ENCODE measurements at places on chromosomes 3 and 15.

GRCh38 chr15:45790325-45790943 is 155.6 kb downstream of the SQOR start:
- peak; percentile 30 for DNase-seq

DNA sequence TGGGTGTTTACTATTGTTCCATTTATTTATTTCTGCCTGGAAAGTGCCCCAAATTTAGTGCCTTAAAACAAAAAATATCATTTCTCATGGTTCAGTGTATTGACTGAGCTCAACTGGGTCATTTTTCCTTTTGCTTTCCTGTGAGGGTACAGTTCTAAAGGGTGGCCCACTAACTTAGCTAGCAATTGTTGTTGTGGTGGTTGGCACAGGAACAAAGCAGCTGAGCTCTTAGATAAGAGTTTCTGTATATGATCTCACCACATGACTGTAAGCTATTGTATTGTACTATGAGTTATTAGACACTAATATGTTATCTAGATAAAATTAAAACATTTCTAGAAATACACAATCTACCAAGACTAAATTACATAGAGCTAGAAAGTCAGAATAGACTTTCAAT is 1283.7 kb downstream of the OTOL1 start:
- no peak for DNase-seq

DNA sequence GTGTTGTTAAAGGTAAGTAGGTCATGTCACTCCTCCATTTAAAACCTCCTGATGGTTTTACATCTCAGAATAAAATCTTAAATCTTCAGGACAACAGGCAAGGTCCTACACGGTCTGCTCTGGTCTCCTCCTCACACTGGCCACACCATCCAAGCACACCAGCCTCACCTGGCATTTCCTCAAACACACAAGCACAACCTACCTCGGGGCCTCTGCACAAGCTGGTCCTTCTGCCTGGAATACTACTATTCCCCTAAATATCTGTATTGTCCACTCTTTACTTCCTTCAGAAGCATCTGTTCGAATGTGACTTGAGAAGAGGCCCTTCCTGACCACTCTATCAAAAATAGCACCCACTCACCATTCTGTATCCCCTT is 1.8 kb downstream of the GORASP1 start:
- no peak for DNase-seq

DNA sequence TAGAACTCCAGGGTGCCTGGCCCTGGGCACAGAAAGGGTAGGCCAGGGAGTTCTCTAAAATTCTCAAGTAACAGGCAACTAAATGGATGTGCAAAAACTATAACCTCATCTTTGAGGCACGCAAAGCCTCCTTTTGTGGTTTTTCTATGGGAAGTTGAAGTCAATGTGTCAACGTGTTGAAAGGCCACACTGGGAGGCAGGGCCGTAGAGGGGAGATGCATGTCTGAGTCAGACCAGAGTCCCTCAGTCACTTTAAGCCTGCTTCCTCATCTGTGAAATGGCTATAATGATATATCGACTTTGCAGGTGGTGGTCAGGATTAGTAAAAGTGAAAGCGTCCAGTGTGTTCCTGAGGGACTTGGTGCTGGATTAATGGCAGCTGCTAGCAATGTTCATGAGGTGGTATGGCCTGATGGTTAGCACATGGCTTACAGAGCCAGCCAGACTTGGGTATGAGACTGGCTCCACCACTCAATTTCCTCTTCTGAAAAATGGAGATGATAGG is 17.0 kb downstream of the TGM5 start:
- no peak for DNase-seq

DNA sequence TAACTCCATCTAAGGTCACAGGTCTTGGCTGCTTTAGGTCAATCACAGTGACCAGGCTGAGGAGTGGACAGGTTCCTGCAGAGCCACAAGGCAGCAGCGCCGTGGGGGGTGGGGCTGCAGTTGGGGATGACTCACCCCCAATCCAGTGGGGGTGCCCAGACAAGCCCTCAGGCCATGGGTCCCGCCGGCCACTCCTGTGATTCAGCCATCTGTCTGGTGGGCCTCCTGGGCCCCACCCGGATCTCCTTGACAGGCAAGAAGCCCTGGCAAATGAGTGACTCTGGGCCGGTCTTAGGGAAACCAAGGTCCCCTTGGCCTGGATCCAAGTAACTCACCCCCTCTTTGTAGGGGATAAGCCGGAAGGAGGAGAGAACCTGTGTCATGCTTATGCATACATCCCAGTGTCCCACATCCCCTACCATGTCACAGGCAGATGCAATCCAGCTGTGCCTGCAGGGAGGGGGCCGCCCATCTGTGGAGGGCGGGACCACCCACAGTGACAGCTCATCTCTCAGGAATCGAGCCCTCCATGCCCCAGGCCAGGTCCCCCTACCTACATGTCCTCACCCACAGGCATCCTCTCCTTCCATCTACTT is 495 bp upstream of the COL7A1 start:
- DNase-seq = peak; percentile 27

GRCh38 chr15:83698294-83698693 is 44.4 kb downstream of the ADAMTSL3 start:
- no peak for DNase-seq

GRCh38 chr3:113084777-113085176 is 94.0 kb downstream of the GTPBP8 start:
- no peak for DNase-seq

DNA sequence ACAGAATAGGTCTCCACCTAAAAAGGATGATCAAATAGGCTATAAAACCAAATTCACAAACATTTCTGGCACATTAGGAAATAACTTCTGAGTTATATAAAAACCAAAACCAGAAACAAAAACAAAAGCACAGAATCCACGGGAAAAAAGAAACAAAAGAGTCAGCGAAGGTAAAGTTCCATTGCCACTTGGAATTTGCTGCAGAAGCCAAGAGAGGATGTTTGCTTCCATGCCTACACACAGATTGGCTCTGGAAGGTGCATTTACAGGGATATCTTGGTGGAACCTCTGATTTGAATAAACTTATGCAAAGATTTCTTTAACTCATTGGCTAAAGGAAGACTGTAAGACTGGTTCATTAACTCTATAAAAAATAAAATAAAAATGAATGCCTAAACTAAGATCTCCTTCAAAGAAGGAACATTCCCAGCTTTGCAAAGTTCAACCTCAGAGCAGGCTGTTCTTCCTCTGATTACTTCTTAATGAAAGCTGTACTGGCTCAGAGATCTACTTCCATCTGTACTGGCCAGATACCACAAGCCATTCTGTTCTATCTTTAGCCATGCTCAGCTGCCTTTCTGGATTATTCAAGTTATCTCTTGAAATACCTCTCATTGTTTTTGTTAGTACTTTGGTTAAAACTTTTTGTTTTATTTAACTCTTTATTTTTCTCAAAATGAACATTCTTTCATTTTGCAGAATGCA is 537.5 kb upstream of the CCDC54 start:
- no peak for DNase-seq

DNA sequence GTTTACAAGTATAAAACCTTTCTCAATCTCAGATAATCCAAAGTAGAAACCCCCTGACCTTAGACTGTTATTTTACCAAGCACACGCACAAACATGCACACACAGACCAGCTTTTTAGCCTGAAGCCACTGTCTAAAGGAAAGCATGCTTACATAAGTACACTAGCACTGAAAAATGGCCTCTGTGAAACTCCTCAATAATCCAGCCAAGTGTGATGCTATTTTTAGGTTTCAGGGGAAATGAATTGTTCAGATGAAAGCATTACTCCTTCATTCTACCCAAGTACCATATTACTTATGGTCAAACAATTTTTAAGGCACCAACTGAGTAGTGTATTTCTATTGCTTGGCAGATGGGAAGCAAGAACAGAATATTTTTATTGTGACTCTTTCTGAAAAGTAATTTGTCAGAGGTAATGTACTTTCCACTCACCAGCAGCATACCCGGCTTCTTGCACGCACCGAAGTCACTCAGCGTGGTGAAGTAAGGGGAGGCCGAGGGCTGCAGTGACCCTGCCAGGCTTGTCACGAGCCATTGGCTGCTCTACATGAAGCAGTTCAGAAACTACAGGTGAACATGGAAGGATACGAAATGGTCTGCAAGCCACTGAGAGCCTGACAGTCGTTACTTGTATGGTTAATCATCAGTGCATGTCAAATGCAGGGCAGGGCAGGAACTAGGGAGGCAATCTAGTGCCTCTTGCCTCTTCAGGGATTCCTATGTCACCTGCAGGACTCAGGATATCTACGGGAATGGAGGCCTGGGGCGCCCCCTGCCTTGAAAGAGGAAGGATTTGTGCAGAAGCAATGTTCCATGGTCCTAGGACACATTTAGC is 106.7 kb downstream of the GABRB3 start:
- peak; percentile 34 for DNase-seq

DNA sequence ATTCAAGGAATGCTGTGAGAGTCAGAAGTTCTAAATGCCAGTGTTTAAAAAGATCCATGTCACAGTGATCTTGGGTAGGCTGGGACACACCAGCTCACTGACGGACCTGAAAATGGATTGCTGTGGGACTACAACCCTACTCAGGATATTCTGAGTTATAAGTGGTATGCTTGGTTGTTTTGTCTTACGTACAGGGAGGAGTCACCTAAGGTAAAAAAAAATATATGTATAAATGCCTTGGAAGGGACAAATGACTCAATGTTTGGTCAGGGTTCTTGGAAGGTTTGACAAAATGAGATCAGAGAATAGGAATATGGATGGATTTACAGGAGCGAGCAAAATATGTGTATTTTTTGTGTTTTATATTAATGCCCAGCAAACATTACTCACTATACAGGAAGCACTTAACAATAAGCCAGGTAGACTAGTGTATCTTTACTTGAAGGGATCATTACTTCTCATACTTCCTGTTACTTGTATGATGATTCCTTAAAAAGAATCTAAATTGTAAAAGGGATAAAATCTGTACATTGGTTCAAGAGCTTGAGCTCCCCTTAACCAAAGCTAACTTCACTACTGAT is 767.3 kb downstream of the GBE1 start:
- no peak for DNase-seq

DNA sequence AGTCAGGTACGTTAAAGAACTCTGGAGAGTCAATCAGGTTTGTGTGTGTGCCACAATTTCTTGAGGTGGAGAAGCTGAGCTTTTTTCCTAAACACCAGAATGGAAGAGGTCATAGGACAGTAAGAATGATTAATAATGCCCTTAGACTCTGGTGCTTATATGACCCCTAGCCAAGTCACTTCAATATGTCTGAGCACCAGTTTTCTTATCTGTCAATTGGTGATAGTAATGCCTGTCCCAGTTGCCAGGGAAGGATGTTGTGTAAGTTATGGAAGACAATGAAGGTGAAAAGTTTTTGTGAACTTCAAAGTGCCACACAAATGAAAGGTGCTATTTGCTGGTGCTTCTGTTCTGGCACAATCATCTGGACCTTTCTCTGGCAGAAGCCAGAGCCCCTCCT is 22.2 kb upstream of the DLG1 start:
- DNase-seq = no peak

GRCh38 chr3:147735616-147736015 is 326.5 kb downstream of the ZIC1 start:
- no peak for DNase-seq

DNA sequence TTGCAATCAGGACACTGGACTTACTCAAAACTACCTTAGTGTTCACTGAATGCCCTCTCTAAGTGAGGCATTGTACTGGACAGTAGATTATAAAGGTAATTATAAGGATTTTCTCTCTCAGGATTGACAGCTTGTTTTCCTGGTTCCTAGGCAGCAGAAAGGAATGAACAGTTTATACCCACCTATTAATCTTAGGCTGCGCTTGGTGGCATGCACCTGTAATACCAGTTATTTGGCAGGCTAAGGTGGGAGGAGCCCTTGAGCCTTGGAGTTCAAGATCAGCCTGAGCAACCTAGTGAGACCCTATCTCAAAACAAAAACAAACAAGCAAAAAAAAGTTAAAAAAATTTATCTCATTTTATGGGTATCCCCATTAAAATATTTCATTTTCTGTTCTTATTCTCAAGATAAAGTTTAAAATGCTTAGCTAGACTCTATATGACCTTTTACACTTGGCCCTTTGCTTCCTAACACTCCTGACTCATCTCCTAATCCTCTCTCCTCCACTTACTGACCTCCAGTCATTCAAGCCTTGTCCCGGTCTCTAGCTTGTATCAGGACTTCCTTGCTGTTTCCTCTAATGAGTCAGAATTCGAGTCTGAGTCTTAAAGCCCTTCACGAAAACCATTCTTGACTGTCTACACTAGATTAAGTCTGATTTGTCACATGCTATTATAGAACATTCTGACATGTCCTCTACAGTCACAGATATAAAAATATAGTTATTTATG is 348.6 kb downstream of the NLGN1 start:
- no peak for DNase-seq

- no peak for DNase-seq
Observed at GRCh38 chr3:184766555-184767261, 45.3 kb upstream of the VPS8 start.

- DNase-seq = no peak
Observed at GRCh38 chr3:156983559-156983958, 157.4 kb downstream of the LEKR1 start.

- DNase-seq = peak; percentile 47
Observed at GRCh38 chr15:66565741-66566144, at the start of gene LCTL. TSS of gene LCTL (minus strand) at chr15:66565998. CDS start at chr15:66565365, 633 bp downstream.

- no peak for DNase-seq
Observed at GRCh38 chr15:78921940-78922339, 22.9 kb downstream of the CTSH start.

DNA sequence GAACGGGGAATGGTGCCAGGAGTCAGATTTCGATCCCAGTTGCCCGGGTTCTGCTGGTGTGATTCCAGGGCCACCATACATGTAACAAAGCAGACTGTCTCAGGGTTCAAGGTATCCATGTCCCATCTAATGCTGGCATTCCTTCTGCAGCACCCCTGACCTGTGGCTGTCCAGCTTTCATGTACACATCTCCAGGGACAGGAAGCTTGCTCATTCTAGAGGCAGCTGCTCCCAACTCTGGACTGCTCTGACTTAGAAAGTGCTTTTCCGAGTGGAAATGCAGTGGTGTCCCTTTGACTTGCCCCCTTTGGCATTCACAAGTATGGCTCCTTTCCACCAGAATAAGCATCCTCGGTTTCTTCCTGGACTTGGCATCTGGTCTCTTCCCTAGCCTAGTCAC is 30.9 kb downstream of the PML start:
- DNase-seq = no peak
